ENCODE measurements at places on chromosomes 2 and 18. TPM values are rescaled to one million over a fixed set of nuclear protein-coding genes. Genes with fewer than 3 reads are reported as not detected.

DNA sequence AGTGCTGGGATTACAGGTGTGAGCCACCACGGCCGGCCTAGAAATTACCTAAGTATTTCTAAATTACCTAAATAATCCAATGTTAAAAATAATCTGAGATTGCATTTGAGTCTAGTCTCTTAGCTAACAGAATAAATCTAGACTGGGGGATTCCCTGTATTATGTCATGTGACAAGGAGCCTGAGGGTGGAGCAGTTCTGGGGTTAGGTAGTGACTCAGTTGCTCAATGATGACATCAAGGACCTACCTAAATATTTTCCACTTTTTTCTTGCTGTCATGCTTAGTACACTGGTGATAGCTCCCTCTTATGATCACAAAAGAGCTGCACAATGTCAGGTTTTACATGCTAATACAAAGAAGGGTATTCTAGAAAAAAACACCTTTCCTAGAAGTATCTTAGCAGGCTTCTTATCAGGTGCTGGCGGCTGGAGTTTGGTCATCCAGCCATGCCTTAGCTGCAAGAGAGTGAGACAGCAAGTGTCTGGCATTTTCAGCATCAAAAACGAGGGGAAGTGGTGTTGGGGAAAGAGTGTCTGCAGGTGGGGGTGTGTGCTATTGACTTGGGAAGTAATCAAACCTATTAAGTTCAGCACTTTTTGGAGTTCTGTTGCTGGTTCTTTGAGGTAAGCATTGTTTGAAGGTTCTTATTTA lies 17.5 kb upstream of the CEP192 start:
- H3K4me1 ChIP-seq, result no peaks in the 10 kb centered on the region
- no peak overlapping the region for H3K27ac ChIP-seq
- no peak overlapping the region for H3K4me3 ChIP-seq
- no peaks in the 10 kb centered on the region for H3K27me3 ChIP-seq

- H3K4me1 ChIP-seq, result no peaks in the 10 kb centered on the region
- no peaks in the 10 kb centered on the region for H3K27me3 ChIP-seq
- H3K27ac ChIP-seq, result no peak overlapping the region
- DNase-seq, result no peak
- H3K36me3 ChIP-seq, result no peaks in the 10 kb centered on the region
Measured at GRCh38 chr18:10271481-10271880, 183.0 kb upstream of the APCDD1 start.

- no peak overlapping the region for H3K27ac ChIP-seq
- no peaks in the 10 kb centered on the region for H3K27me3 ChIP-seq
- peaks cover 22% of the 10 kb centered on the region for H3K4me1 ChIP-seq
- H3K4me3 ChIP-seq, result no peak overlapping the region
Measured at GRCh38 chr2:200767111-200767885, 44.4 kb upstream of the BZW1 start.

- no peaks in the 10 kb centered on the region for H3K27me3 ChIP-seq
- H3K4me1 ChIP-seq, result no peaks in the 10 kb centered on the region
- no peak for DNase-seq
- no peaks in the 10 kb centered on the region for H3K36me3 ChIP-seq
- no peak overlapping the region for H3K4me3 ChIP-seq
Measured at GRCh38 chr18:50674307-50674980, 114.6 kb downstream of the MAPK4 start.

- DNase-seq, result no peak
- H3K36me3 ChIP-seq, result no peaks in the 10 kb centered on the region
- no peaks in the 10 kb centered on the region for H3K4me1 ChIP-seq
- no peak overlapping the region for H3K4me3 ChIP-seq
- no peak overlapping the region for H3K27ac ChIP-seq
Measured at GRCh38 chr18:37654731-37655369, 89.3 kb upstream of the CELF4 start.

- no peak overlapping the region for H3K27ac ChIP-seq
- no peaks in the 10 kb centered on the region for H3K4me1 ChIP-seq
- DNase-seq, result no peak
Measured at GRCh38 chr18:63003899-63004298, 288.6 kb downstream of the PHLPP1 start.

- no peak overlapping the region for H3K27ac ChIP-seq
- H3K36me3 ChIP-seq, result no peaks in the 10 kb centered on the region
- DNase-seq, result no peak
- no peaks in the 10 kb centered on the region for H3K27me3 ChIP-seq
- no peak overlapping the region for H3K4me3 ChIP-seq
Measured at GRCh38 chr2:42813763-42814162, 21.4 kb upstream of the HAAO start.

NPAS2 gene
- polyA plus RNA-seq, result 4.9 TPM

REG3A gene
- not detected for polyA plus RNA-seq

HIBCH gene
- polyA plus RNA-seq, result 14.9 TPM

KCNK3 gene
- 0.01 TPM for polyA plus RNA-seq

Measured in fibroblast of lung (primary cell).